ENCODE measurements at places on chromosomes 3 and 15.
A peak's percentile ranks its signal among the peaks of the same experiment; 100 is the strongest.

DNA sequence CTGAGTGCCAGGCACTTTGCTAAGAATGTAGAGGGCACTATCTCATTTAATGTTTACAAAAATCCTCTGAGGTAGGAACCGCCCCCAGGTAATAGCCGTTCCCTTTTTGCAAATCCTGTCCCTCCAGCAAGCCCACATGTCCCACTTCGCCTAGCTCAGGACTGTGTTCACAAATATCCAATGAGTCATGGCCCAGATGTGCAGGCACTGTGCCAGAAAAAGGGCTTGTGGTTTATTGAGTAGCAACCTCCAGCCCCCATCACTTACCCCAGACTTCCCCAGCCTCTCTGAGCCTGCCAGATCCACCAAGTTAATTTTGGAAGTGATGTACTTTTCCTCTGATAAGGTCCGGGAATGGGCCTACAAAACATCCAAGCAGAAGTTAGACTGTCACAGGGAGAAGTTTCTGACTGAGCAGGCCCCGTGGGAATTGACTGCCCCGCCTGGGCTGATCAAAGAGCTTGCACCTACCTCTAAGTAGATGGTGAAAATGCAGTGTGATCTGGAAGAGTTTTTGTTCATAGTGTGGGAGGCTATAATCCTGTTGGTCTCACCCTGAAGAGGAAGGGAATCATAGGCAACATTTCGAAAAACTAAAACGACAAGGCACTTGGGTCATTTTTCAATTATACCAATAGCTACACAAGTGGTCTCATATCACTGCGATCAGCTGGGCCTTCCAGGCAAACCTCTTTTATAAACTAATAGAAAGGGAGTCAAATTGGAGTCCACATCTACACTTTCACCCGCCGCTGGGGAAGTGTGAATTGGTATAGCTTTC is 15.7 kb downstream of the KIF9 start:
- DNase-seq: peak; percentile 50

DNA sequence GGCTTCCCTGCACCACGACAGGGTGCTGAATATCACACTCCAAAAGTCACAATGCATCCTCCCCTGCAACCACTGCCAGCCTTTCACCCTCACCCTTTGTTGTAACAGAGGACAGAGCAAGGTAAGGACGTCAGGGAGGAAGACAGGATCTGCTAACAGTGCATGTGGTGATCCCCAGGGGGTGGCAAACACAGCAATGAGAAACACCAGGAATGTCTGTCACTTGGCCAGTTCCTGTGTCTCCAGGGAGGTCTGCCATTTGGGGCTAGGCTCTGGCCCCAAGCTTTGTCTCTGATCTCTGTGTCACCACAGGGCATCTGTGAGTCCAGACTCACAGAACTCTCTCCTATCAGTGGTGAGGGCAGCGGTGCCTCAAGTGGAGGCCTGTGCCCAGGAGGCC is 54.3 kb upstream of the SLC24A5 start:
- no peak for DNase-seq

- no peak for DNase-seq
Observed at GRCh38 chr3:143551761-143552160, 296.5 kb downstream of the SLC9A9 start.

GRCh38 chr3:29618395-29619282 is 337.8 kb downstream of the RBMS3 start:
- DNase-seq: no peak

DNA sequence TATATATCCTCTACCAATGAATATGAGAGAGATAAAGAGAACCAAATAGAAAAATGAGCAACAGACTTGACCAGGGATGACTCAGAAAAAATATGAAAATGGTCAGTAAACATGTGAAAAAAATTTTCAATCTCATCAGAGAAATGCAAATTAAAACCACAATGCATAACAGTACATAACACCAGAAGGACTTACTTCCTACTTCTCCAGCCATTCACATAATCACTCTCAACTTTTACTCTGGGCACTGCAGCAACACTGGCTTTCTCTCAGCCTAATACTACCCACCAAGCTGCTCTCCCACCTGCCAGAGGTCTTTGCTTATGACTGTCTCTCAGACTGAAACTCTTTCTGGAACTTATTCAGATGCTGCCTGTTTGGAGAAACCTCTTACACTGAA is 49.4 kb downstream of the DPH6 start:
- no peak for DNase-seq

All from hematopoietic multipotent progenitor cell treated with erythropoietin and hydrocortisone succinate and interleukin-3 and kit ligand, for 17 days (in vitro differentiated cells).